ENCODE measurements at places on chromosomes 4 and X.

DNA sequence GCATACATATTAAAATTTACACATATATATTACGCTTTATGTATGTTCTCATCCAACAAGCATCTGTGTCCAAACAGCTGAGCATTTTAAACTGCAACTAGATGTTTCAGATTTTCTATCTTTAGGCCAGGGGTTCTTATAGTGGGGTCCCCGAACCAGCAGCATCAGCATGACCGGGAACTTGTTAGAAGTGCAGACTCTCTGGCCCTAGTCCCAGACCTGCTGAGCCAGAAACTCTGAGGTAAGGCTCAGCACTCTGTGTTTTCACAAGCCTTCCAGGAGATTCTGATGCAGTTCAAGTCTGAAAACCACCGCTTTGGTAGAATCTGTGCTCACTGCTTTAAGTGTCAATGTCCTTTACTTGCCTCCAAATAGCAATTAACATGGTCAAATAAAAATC, 266.2 kb upstream of the CASK start:
- DNase-seq: no peak

GRCh38 chrX:10965174-10965798, 145.8 kb upstream of the HCCS start:
- DNase-seq: no peak

GRCh38 chr4:153502584-153502983, 36.4 kb downstream of the TMEM131L start:
- DNase-seq: no peak

DNA sequence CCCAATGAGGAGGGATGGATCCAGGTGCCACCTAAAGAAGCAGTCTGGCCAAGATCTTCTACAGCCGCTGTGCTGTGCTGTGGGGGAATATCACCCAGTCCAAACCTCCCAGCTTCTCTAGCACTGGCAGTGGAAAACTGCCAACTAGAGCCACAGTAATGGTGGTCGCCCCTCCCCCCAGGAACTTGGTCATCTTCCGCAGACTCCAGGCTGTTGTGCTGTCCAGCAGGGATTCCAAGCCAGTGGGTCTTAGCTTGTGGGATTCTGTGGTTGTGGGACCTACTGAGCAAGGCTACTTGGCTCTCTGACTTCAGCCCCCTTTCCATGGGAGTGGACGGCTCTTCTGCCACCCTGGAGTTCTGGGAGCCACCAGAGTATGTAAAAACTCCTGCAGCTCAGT, 18.2 kb downstream of the GPRASP1 start:
- DNase-seq: no peak

DNA sequence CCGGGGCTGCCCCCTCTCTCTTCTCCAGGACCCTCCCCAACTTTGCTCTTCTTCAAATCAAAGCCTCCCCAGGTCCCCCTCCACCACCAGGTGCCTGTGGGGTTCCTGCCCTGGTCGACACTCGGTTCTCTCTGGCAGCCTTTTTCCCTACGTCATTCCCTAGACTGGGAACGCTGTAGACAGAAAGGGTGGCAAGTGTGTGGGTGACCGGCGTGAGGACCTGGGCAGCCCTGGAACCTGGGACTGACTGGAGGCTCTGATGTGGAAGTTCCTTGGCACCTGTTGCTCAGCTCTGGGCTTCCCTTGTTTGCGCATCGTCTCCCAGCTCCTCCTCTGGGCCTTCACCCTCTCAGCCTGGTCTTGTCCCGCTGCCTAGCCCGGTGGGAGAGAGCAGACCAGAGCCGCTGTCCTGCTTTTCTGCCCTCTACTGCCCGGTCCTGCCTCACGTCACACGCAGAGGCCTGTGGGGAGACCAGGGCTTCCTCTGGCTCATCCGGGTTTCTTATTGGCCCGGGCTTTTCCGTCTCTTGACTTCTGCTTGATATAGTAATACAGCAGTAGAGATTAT, 1.3 kb downstream of the TACC3 start:
- DNase-seq: no peak

DNA sequence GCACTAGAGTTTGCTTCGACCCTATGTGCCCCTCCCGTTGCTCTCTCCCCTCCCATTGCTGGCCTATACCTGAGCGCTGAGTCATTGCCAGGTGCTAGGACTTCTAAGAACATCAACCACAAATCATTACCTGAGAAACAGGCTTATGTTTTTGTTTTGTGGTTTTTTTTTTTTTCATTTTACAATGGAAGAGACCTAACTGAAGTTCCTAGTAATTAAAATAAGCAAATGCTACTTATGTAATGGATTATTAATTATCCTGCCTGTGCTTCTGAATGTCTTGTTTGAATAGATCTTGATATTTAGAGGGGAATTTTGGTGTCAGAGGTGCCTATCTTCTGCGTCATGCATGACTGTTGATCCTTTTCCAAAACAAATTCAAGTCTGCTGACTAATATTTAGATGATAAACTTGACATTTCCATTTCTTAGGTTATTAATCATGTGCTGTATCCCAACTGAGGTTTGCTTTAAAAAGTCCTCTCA, 275.4 kb upstream of the CPEB2 start:
- no peak for DNase-seq

- no peak for DNase-seq
These were observed 411.1 kb downstream of the TRIML1 start for GRCh38 chr4:188550296-188550695.

DNA sequence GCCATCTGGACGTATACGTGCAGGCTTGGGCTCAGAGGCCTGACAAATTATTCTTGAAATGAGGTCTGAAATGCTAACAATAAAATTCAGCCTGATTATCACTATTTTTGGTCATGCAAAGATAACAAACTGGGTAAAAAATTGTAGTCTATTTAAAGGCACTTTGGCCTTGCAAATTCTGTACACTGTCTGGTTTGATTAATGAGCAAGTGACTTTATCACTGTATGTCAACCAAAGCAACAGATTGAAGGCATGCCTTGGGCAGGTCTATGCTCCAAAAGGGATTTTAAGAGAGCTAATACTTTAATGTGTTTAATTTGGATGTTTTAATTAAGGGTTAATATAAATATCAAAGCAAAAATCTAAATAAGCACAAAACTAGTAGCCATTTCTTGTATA, 1034.9 kb upstream of the GRID2 start:
- no peak for DNase-seq

DNA sequence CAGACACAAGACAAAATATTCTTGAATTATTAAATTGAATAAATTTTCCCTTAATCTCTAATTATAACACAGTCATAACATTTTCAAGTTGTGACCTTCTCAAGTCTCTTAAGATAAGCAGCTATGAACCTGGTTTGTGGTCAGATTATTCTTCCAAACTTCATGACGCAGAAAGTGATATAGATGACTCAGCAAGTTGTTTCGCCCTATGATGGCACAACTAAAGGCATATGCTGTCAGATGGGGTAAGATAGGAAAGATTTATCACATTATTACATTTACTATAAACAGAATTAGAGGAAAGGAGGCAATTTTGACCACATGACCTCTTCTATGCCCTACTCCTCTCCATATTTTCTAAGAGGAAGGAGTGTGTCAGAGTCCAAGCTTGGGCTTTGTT, 4.6 kb upstream of the DCAF12L2 start:
- peak; percentile 87 for DNase-seq

- DNase-seq: no peak
These were observed 77.3 kb downstream of the PHEX start for GRCh38 chrX:22109442-22109841.

- DNase-seq: no peak
These were observed 12.4 kb upstream of the PJA1 start for GRCh38 chrX:69177511-69178162.

GRCh38 chrX:47498411-47498810, 15.4 kb upstream of the ZNF41 start:
- DNase-seq: no peak

DNA sequence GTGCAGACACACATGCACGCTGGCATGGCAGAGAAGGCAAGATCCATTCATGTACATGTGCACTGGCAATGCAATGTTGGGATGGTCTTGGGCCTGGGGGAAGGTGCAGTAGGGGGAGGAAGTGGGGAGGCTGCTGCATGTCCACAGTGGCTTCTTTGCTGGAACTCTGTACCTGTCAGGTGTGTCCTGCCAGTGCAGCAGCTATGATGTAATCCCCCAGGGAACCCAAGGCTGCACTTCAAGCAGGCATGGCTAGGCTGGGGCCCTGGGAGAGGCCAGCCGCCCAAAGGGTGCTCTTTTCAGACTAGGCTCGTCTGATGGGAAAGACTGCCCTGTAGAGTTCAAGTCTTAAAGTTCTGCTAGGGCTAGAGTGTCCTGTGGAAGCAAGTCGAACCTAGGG, 1304.0 kb downstream of the FAM133A start:
- no peak for DNase-seq

- no peak for DNase-seq
These were observed 170.4 kb upstream of the MAB21L2 start for GRCh38 chr4:150411520-150411919.

- DNase-seq: no peak
These were observed 7.0 kb downstream of the PCDH10 start for GRCh38 chr4:133156096-133156495.

GRCh38 chr4:162706051-162706450, 460.6 kb downstream of the NAF1 start:
- no peak for DNase-seq

DNA sequence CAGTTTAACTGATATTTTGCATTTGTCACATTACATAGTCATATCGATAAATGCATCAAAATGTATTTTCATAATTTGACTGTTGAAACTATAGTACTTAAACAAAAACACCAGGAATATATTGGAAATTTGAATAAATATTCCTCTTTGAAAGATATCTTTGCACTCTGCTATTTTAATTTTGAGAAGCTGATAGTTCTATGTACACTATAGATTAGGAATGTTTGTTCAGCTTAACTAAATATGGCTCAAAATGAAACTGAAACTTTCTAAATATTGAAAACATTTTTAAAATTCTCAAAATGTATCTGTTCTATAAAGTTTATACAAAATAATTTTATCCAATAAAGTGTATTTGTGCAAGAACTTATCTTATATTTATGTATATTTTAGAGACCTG, 510.1 kb downstream of the FSTL5 start:
- DNase-seq: no peak

DNA sequence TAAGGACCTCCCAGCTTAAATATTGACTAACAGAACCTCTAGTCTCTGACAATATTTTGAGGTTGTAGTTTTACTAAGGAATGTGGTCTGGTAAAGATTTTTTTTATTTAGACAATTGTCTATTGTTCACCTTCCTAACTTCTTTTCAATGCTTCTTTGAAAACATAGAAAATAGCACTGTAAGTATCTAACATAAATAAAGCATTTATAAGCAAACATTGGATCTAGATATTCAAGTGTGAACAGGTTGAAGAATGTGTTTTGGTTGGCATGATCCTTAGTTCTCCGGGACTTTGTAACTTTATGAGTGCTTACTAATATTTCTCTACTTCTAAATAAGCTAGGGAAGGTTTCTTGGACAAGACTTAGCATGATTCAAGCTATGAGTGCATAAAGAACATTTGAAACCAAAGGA, 285.4 kb upstream of the ARSJ start:
- no peak for DNase-seq

DNA sequence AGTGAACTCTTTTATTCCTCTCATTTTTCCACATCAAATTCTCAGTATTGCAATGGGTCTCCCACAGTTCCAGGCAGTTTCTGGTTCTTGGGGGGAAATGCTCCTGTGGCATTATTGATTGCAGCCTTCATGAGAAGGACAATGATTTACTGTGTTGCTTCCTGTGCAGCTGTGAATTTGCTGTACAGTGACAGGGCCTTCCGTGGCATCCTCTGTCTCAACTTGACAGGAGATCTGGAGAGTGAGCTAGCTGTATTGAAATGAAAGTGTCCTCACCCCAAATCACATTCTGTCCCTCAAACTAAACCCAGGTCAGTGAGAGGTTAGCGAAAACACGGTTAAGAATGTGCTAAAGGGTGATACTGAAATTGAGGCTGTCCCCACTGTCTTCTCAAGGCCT, 77.1 kb upstream of the ATOH1 start:
- DNase-seq: peak; percentile 24

DNA sequence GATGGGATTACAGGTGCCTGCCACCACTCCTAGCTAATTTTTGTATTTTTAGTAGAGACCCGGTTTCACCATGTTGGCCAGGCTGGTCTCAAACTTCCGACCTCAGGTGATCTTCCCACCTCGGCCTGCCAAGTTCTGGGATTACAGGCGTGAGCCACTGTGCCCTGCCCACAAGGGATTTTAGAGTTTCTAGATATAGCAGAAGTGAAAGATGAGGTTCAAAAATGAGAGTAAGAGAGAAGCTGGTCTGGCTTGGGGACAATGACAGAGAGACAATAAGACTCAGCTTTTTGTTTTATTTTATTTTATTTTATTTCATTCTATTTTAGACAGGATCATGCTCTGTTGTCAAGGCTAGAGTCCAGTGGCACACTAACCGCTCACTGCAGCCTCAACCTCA, 30.6 kb downstream of the TRIM61 start:
- no peak for DNase-seq

DNA sequence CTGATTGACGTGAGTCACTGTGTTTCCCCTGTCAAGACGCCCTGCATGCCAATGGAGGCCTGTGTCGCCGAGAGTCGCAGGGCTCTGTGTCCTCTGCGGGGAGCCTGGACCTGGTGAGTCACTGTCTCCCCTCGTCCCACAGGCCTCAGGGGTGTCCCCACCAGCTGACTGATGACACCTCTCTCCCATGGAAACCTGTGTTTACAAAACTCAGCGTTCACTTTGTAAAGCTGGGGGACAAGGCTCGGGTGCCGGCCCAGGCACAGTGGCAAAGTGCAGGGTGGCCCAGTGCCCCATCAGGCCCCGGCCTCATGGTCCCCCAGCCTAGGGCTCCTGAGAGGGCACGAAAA, 21.2 kb upstream of the HGFAC start:
- DNase-seq: no peak

GRCh38 chr4:109559625-109559982, 442 bp upstream of the MCUB start:
- no peak for DNase-seq

DNA sequence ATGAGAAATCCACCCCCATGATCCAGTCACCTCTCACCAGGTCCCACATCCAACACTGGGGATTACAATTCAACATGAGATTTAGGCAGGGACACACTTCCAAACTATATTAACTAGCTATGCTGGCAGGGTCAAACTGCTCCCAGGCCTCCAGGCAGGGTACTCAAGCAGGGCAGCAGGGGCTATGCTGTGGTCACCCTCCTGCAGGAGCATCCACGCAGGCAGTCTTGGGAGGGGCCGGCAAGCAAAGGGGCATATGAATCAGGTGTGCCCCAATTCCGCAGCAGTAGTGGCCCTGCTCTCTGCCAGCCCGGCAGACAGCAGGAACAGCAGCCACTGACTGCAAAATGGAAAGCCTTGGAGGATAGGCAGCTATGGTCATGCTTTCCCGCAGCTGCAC, 74.6 kb upstream of the PRDX4 start:
- no peak for DNase-seq

DNA sequence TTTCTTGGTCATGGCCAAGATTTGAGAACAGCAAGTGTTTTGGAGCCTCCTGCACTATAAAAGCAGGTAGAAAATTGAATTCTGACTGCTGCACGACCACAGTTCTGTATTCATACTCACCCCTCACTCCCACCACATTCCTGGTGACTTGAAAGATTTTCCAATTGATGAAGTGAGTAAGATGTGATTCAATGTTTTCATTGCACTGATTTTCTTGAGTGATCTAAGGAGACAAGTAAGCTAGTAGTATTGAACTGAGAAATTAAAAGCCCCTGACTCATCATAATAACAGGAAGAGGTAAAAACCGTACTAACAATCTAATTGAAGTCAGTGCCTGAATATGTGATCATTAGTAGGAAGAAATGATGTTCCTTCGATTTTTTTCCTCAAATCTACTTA, 6.1 kb upstream of the SEC24D start:
- no peak for DNase-seq

- DNase-seq: no peak
These were observed 87.7 kb downstream of the NAP1L3 start for GRCh38 chrX:93585661-93586060.

Measured in common myeloid progenitor, CD34-positive (primary cell).